Suppressor macrophage (primary cell): ENCODE measurements at places on chromosomes 1 and 21.

DNA sequence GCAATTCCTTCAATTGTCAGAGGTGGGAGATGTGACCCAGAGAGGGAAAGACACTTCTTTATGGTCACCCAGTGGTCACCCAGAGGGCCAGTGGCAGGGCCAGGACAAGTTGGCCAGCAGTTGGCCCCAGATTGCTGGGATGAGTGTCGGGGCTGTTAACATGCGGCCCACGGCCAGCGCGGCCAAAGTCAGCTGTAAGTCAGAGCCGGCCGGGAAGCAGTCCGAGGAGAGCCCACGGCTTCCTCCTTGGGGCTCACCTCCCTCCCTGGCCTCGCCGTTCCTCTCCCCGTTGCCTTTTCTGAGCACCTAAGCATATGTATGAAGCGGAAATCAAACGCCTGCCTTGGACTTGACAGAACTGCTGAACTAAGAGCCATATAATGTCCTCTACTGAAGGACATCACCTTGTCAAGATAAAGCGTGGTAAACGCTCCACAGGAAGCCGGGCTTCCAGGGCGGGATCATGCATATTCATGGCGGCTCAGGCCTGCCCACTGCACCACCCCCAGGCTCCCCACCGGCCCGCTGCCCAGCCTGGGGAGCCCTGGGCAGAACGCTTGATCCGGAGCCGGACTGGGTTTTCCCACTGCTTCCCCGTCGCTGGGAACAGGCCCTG, 245.4 kb upstream of the POU3F1 start:
- DNase-seq, result no peak

- DNase-seq, result peak; percentile 2
Observed at GRCh38 chr1:174815474-174815908, 184.3 kb upstream of the CACYBP start.

DNA sequence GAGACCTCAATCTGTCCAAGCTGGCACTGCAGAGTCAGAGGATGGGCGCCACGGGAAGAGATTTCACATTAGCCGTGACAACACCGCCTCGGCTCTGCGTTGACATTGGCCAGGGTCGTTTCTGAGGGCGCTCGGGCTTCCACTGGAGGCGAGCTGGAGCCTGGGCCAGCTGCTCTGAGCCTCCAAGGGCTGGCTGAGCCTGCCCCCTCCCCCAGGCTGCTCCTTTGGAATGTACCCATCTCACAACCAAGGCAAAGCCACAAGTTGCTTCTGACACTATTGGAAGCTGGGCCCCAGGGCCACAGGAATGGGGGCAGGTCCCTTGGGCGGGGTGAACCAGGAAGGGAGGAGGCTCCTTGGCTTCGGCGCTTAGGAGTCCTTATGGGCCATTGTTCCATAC, 12.7 kb downstream of the GPR3 start:
- no peak for DNase-seq

DNA sequence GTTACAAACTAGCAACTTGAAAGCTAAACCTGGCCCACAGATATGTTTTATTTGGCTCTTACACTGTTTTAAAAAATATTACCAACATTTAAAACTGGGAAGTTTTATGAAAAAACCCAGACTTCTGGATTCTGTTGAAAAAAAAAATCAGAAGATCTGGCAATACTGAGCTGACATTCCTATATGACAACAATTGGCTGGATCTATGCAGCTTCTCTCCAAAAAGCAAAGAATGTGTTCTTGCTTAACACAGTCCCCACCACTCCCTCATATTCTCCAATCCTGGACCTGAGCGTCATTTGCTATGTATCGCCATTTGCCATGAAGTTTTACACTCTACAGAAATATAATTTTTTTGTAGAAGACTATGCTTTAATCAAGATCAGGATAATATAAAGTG, 859.6 kb downstream of the LTN1 start:
- DNase-seq, result no peak

DNA sequence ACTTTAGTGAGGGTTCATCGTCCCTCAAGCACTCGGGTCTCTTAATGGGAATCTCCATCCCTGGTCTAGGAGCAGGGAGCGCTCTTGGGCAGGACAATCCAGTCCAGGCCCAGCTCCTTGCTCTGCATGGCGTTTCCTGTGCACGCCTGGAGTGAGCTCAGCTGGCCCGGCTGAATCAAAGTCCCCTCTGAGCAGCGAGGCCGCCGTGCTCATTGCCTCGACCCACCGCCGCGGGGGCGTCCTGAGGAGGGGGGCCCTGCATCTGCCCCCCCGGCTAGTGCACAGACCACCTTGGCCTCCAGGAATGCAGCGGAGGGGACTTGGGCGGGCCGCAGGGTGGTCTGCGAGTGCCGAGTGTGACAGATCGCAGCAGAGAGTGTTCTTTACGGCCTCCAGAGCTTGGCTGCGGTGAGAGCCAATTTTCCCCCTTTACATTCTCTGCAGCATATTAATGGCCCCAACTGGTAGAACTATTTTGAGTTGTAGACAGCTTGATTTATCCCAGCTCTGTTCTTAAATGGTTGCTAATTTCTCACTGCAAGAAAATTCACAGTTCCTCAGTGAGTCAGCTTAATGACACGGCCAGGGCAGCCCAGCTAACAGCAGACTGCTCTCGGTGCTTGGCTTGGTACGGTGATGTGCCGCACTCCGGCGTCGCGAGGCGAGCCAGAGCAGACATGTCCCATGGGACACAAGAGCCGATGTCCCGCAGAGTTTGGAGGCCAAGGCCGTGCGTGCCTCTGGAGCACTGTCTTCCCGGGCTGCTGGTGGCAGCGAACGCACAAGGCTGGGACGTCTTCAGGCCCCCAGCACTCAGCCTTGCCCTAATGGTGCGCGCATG, 39.8 kb downstream of the SNAP47 start:
- DNase-seq, result no peak

DNA sequence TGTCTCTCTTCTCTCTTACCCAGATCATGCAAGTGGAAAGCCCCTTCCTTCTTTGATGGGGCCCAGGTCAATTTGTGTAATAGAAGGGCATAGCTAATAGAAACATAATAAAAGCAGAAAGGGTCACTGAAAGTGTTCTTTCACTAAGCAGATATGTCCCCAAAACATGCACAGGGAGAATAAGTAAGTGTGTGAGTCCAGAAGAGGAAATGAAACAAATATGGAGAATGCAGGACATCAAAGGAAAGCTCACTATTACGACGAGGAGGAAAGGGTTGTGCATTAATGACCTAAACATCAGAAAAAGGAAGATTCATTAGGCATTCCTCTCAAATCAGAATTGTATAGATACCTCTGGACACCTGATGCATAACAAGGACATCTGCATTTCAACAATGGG, 81.4 kb upstream of the SMYD2 start:
- DNase-seq, result peak; percentile 27

GRCh38 chr1:171160639-171161354, 24.3 kb upstream of the FMO2 start:
- no peak for DNase-seq

- DNase-seq, result no peak
Observed at GRCh38 chr1:30879126-30879786, 29.3 kb downstream of the SDC3 start.

- DNase-seq, result no peak
Observed at GRCh38 chr1:172897738-172898137, 153.0 kb downstream of the TNFSF18 start.

DNA sequence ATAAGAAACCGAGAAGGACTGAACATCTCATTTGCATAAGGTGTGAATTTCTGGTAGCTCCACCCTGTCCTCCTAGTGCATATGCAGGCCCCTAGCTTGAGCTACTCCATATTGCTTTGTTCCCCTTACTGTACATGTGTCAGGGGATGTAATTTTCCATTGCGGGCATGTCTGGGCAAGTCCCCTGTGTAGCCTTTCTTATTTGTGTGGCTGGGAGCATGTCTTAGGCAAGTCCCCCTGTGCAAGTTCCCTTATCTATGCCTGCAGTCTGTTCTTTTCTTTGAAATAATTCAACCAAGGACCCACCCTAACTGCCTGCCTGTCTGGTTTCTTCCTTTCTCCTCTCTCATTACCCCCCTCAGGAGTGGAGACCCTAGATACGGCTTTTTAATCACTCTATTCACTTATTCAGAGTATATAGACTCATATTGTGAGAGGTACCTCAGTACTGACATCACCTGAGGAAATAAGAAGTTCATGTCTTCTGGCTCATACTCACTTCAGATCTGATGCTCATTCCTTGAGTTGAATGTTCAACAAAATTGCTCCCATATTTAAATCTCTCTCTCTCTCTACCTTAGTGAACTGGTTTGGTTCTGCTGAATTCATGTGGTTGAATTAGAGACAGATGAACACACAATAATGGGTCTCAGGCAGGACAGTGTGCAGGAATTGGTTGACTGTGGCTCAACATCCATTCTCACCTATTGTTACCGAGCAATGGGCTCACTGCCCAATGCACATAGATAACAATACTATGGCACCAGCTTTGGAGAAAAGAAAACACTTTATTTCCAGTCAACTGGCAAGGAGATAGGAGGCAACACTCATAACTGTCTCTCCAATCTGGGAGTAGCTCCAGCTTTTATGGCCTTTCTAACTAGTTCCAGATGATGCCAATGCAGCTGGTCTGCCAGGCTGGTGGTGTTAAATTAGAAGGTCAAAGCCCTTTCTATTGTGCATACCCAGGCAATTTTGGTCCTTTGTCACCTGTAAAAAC, 27.9 kb upstream of the NPL start:
- DNase-seq, result no peak

DNA sequence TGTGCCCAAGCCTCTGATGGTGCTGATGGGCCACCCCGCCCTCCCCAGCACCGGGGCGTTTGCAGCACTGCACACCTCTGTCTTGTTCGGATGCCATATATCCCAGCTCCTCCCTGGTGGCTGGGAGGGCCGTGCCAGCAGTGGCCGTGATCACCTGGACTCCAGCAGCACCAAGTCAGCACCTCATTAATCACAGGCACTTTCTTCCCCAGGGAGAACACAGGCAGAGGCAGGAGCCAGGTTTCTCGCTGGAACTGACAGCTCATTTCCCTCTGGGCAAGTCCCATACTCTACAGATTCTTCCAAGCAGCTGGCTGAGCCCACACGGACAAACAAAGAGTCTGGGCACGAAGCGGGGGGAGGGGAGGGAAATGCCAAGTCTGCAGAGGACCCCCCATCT, 141.7 kb upstream of the EDN2 start:
- DNase-seq, result no peak

- DNase-seq, result no peak
Observed at GRCh38 chr1:63982201-63982600, 208.4 kb downstream of the ROR1 start.

DNA sequence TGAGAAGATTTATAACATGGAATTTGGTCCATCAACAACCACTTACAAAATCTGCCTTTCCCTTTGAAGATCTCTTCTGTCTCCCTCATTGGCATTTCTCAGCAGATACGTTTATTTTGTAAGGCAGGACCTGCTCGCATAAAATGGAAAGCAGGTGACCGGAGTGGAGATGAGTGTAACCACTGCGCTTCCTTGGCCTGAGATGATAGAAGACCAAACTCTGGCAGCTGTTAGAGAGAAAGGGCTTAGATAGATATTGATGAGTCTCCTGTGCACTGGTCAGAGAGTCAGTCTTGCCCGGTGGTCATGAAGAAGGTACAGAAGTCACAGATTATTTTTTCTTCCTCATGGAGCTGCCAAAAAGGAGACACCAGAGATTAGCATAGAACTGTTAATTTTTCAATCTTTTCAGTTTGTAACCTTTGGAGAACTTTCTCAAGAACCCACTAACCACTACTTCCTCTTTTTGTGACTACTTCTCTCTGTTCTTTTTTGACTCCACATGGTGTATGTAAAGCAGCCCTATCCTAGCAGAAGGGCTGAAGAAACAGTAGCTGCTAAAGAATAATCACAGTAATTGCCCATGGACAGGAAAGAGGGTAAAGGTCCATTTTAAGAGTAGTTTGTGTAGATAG, 47.6 kb downstream of the FCRL3 start:
- DNase-seq, result peak; percentile 44

DNA sequence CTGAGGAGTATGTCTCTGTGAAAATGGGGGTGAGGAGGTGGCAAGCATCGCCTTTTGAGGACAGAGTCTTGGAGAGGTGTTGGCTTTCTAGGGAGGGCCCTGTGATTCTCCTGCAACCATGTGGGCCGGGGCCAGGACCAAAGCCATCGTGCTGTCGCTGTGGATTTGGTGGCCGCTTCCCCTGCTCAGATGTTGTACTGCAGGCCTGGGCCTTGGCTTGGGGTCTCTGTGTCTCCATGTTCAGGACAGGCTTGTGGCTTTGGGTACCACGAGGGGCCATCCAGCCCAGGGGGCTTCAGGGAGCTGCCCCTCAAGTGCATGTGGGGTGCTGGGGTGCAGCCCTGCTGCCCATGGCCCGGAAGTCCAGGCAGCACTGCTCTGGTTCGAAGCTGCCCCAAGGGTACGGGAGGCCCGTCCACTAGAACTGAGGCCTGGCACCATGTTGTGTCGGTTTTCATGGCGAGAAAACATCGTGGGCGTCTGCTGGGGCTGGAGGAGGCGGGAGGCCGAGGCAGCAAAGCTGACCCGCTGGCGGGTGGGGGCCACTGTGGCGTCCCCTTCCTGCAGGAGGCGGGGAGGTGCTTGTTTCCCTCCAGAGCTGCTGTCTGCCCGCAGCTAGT, 55.4 kb downstream of the SKI start:
- DNase-seq, result no peak

DNA sequence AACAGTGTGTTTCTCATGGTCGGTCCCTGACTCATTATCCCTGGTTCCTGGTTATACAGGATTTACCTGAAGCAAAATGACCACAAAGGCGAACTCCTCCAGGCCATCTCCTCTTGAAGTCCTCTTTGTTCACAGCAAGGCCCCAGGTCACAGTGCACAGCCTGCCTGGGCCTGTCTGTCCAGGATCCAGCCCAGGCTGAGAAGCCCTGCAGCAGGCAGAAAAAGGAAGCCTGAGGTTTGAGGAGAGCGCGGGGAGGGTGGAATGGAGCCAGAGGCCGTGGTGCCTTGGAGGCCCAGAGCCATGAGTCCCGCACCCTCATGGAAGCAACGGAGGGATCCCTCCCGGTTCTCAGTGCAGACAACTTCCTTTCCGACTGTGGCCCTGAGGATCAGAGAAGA, 136.8 kb upstream of the IRF2BP2 start:
- DNase-seq, result peak; percentile 65

- no peak for DNase-seq
Observed at GRCh38 chr1:147786536-147786935, 26.1 kb upstream of the GJA5 start.

DNA sequence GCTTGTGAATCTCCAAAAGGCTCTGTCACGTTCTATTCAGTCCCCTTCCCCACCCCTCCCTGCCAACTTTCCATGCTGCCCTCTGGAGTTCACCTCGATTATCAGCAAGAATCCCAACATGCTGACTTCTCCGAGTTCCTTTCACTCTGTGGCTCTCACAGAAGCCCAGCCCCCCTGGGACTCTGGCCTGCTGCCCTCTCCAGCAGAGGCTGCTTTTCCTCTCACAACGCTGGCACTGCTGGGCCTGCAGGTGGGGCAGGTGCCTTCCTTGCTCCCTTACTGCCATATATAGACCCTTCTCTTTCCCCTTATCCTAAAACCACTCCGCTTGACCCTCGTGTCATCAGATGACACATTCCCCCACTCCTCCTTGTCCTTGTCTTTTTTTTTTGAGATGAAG, 10.2 kb upstream of the RNF186 start:
- no peak for DNase-seq
